ENCODE measurements at places on chromosomes 1 and 21.

- peaks cover 4% of the 10 kb centered on the region for H3K36me3 ChIP-seq
- no peaks in the 10 kb centered on the region for H3K27me3 ChIP-seq
- no peak for DNase-seq
Measured at GRCh38 chr1:93521618-93522017, 73.7 kb downstream of the FNBP1L start.

DNA sequence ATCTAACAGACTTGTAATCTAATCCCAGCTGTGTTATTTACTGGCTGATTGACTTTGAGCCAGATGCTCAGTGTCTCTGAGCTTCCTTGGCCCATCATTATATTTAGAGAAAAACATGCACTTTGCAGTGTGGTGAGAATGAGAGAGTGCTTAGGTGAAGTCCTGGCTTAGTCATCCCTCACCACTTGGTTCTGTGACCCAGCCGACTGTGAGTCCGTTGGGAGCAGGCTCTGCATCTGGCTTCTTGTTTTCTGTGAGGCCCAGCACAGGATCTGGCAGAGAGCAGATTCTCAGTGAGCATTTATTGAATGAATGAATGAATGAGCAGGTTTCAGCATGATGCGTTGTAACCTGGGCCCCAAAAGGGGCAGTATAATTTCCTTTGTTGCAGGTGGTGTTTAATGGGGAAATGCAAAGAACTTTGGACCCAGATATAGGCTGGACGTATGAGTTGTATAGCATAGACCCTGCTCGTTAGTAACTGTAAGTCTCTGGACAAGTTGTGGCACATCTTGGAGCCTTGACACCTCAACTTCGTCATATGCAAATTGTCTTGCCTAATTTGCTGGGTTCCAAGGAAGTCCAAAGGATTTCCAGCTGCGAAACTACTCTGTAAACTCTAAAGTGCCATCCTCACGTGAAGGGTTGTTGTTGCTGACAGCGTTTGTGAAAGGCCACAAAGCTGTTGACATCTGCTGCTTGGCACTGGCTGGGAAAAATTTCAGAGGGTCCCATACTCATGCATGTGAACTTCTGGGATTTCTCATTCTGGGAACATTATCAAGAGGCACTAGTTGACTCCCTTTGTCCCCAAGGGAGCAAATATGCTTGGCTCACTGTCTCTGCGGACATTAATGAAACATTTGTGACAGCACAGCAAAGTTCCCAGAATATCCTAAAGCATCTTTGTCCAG lies 138.8 kb upstream of the USP24 start:
- no peaks in the 10 kb centered on the region for H3K4me1 ChIP-seq
- no peak for DNase-seq
- no peak overlapping the region for H3K4me3 ChIP-seq
- H3K27ac ChIP-seq = no peak overlapping the region

- H3K27me3 ChIP-seq = no peaks in the 10 kb centered on the region
- no peaks in the 10 kb centered on the region for H3K4me1 ChIP-seq
- H3K4me3 ChIP-seq = no peak overlapping the region
- H3K27ac ChIP-seq = no peak overlapping the region
- DNase-seq = no peak
Measured at GRCh38 chr21:43667191-43667904, 8.0 kb downstream of the RRP1B start.

GRCh38 chr1:172344444-172344843 lies 76.0 kb upstream of the C1orf105 start:
- no peak for DNase-seq
- H3K36me3 ChIP-seq = no peaks in the 10 kb centered on the region
- no peaks in the 10 kb centered on the region for H3K27me3 ChIP-seq
- H3K4me1 ChIP-seq = peaks cover 16% of the 10 kb centered on the region
- H3K27ac ChIP-seq = no peak overlapping the region

DNA sequence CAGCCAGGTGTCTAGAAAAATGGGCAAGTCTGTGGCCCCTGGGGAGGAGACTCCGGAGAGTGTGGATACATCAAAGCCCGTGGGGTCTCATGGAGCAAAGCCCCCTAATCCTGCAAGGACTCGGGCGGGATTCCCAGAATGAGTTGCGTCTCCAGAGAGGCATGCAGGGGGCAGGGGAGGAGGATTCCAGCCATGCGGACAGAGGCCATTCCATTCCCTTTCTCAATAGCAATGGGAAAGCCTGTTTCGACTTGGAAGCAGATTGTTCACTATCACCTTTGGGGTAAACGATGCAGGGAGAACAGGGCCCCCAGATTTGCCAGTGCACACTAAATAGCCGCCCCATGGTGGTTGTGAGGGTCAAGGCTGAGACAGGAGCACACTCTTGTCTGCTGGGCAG lies 15.4 kb upstream of the PRDM15 start:
- no peak overlapping the region for H3K4me3 ChIP-seq
- no peaks in the 10 kb centered on the region for H3K36me3 ChIP-seq
- H3K27me3 ChIP-seq = no peaks in the 10 kb centered on the region

DNA sequence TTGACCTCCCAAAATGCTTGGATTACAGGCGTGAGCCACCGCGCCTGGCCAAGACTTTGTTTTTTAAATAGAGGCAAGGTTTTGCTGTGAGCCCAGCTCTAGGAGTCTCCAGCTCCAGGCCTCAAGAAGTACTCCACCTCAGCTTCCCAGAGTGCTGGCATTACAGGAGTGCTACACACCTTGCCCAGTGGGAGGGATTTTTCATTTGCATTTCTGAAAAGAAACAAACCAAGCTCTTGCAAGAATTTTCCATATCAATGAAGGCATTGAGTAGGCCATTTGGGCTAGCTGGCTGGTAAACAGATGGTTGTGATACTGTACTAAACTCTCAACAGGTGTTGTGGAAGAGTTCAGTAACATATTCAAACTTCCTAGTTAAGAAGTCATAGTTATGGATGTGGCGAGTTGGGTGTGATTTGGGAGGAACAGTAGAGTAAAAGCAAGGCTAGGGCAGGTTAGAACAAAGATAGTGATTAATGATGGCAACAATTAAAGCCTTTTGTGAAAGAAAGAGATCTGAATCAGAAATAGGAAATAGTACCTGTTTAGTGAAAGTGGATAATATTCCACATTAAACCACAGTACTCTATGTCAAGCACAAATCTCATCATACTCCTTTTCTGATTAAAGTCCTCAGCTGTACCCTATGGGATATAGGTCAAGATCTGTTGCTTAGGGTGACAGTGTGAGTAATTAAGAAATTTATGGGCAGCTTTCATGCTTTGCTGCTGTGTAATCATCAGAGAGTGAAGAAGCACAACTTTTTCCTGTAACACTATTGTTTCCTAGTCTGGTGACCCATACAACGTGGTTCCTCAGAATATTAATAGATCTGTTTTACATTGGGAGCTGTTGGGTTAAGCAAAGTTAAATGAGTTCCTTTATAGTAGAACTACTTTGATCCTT lies 10.7 kb downstream of the AKIRIN1 start:
- no peak overlapping the region for H3K27ac ChIP-seq
- no peaks in the 10 kb centered on the region for H3K27me3 ChIP-seq
- DNase-seq = no peak
- H3K4me1 ChIP-seq = peaks cover 10% of the 10 kb centered on the region
- peaks cover 32% of the 10 kb centered on the region for H3K36me3 ChIP-seq

DNA sequence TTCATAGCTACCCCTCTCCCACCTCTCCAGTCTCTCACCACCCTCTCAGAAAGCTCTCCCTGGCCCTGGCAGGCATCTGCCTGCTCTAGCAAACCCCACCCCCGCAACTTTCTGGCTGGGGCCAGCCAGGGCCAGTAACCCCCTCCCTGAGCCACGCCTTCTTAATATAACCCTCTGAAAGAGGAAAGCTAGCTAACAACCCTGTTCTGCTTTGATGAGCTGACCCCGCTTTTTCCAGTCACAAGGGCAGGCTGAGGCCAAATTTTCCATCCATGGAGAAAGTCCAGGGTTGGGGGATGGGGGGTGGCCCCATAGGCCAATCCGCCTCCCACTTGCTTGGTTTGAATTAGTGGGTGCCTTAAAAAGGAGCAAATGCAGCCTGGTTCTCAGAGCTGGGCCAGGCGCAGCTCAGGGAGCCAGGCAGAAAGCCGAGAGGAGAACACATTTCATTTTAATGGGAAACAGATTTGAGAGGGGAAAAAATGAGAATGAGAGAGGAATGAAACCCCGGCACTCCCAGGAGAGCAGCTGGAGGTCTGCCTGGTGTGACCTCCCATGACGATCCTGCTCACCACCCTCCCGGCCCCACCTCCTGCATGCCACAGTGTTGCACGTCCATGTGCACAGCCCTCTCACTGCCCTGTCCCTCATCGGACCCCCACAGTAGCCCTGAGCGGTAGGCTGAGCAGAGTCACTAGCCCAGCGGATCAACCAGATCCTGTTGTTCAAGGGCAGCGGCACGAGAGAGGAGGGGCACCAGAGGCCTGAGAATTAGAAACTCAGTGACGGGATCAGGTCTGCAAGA lies 62.3 kb downstream of the OPTC start:
- H3K4me3 ChIP-seq = no peak overlapping the region
- no peaks in the 10 kb centered on the region for H3K27me3 ChIP-seq
- no peak overlapping the region for H3K27ac ChIP-seq
- H3K4me1 ChIP-seq = peaks cover 22% of the 10 kb centered on the region

GRCh38 chr1:89396902-89397301 lies 33.0 kb downstream of the GBP6 start:
- no peaks in the 10 kb centered on the region for H3K4me1 ChIP-seq
- no peak overlapping the region for H3K27ac ChIP-seq
- DNase-seq = no peak
- H3K4me3 ChIP-seq = no peak overlapping the region
- H3K27me3 ChIP-seq = no peaks in the 10 kb centered on the region

- H3K36me3 ChIP-seq = no peaks in the 10 kb centered on the region
- H3K27me3 ChIP-seq = no peaks in the 10 kb centered on the region
- peaks cover 4% of the 10 kb centered on the region for H3K4me1 ChIP-seq
- no peak overlapping the region for H3K4me3 ChIP-seq
Measured at GRCh38 chr1:55955016-55955621, 624.2 kb downstream of the PLPP3 start.

GRCh38 chr21:29826386-29826785 lies 113.4 kb downstream of the GRIK1 start:
- H3K4me3 ChIP-seq = no peak overlapping the region
- no peaks in the 10 kb centered on the region for H3K4me1 ChIP-seq
- H3K27me3 ChIP-seq = no peaks in the 10 kb centered on the region
- H3K36me3 ChIP-seq = no peaks in the 10 kb centered on the region
- H3K27ac ChIP-seq = no peak overlapping the region

DNA sequence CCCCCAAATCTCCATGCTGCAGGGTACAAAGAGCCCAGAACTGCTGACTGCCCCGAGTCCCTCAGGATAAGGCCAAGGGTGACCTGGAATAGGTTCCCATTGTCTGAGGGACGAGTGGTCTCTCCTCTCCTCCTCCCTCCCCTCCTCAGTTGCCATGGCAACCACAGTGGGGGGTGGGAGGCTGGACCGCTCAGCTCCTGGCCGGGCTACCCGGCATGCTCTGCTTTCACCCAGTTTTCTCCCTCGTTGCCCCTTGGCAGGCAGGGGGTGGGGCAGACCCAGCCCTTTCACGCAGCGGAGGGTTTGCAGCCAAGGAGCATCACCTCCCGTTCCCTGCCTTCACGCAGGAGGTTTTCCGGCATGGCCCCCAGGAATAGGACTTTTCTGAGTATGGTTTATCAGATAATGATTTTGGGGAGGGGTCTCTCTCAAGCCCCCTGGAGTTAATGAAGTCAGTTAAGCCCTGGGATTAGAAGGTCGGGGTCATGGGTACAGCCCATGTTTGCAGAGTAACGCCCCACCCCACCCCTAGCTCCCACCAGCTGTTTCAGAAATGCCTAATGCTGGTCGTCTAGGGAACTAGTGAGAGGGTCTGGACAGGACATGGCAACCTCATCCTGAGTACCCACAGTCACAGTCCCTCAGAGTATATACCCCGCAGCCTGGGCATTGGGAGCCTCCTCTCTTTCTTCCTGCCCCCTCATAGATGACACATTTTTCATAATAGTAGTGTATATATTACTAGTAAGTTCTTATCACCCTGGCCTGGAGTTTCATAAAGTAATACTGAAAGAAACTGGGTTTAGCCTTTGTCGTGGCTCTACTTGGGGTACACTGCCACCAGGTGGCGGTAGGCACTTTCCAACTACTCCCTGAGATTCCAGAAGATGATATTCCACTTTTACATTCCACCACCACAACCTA lies 20.7 kb downstream of the C1QB start:
- peaks cover 31% of the 10 kb centered on the region for H3K4me1 ChIP-seq
- H3K27ac ChIP-seq = no peak overlapping the region
- peak overlapping the region; percentile 18 for H3K4me3 ChIP-seq
- H3K27me3 ChIP-seq = no peaks in the 10 kb centered on the region
- peak; percentile 93 for DNase-seq

DNA sequence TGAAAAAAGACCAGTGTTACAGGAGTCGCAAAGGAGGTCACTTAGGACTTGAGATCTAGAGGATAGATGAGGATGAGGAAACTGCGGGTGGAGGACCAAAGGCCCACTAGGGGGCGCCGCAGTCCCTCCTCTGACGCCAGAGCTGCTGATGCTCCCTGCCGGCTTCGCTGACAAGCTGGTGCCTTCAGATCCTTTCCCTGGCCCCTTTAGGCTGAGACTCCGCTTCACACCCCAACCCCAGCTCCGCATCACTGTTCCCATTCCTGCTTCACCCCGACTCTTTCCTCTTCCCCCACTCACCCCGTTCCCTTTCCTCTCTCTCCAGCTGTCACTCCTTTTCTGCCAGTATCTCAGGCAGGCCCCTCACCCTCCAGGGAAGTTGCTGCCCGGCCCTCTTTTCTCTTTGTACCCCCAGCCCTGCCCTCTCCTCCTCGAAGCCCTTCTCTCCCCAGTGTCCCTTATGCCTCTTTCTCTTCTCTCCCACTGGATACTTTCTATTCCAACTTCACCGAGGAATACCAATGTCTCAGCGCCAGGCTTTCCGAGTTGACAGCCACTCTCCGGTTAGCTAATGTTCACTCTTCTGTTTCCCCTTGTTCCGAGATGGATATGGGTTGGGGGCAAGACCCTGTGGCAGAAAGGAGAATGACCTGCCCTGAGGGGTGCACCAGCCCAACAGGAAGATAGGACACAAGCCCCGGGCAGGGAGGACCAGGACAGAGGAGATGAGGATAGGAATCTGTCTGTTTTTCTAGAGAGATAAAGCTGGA lies 4.5 kb downstream of the KCNJ9 start:
- no peak overlapping the region for H3K4me3 ChIP-seq
- H3K36me3 ChIP-seq = no peaks in the 10 kb centered on the region
- peaks cover 63% of the 10 kb centered on the region for H3K27me3 ChIP-seq
- DNase-seq = peak; percentile 92
- H3K27ac ChIP-seq = no peak overlapping the region

GRCh38 chr1:11279152-11279551 lies 6.2 kb downstream of the UBIAD1 start:
- no peak for DNase-seq
- no peaks in the 10 kb centered on the region for H3K36me3 ChIP-seq
- no peak overlapping the region for H3K27ac ChIP-seq
- H3K27me3 ChIP-seq = no peaks in the 10 kb centered on the region
- no peak overlapping the region for H3K4me3 ChIP-seq

- H3K4me1 ChIP-seq = peaks cover 37% of the 10 kb centered on the region
- no peaks in the 10 kb centered on the region for H3K36me3 ChIP-seq
- no peak overlapping the region for H3K4me3 ChIP-seq
- H3K27ac ChIP-seq = no peak overlapping the region
- H3K27me3 ChIP-seq = peaks cover 100% of the 10 kb centered on the region
- peak; percentile 50 for DNase-seq
Measured at GRCh38 chr1:156429313-156430060, 60.5 kb downstream of the RHBG start.

GRCh38 chr1:47796626-47797025 lies 200.6 kb downstream of the TRABD2B start:
- H3K4me1 ChIP-seq = no peaks in the 10 kb centered on the region
- no peak overlapping the region for H3K4me3 ChIP-seq
- no peaks in the 10 kb centered on the region for H3K36me3 ChIP-seq
- H3K27me3 ChIP-seq = no peaks in the 10 kb centered on the region
- no peak for DNase-seq

GRCh38 chr1:71083271-71083670 lies 2.4 kb upstream of the ZRANB2 start:
- DNase-seq = no peak
- no peak overlapping the region for H3K4me3 ChIP-seq
- H3K27ac ChIP-seq = no peak overlapping the region
- H3K4me1 ChIP-seq = peaks cover 13% of the 10 kb centered on the region
- peaks cover 4% of the 10 kb centered on the region for H3K36me3 ChIP-seq
